ENCODE measurements at places on chromosomes 12 and 14. TPM values are rescaled to one million over a fixed set of nuclear protein-coding genes. Genes with fewer than 3 reads are reported as not detected.

Gene BATF
- not detected for total RNA-seq

Gene NKX2-1
- 0.10 TPM for total RNA-seq

Gene PPHLN1
- total RNA-seq: 58.5 TPM

Gene RNASE7
- total RNA-seq: 0.07 TPM

Gene FRS2
- 14.8 TPM for total RNA-seq

Gene CCDC175
- total RNA-seq: not detected

Gene NXPH4
- 4.1 TPM for total RNA-seq

Data from A549 treated with Hydrocortisone at 1 μM for 4 hours (cell line).